ENCODE measurements at places on chromosomes 7 and 10. TPM values are rescaled to one million over a fixed set of nuclear protein-coding genes. Genes with fewer than 3 reads are reported as not detected.

- DNase-seq = no peak
Observed at GRCh38 chr7:158285383-158285770, 302.2 kb downstream of the PTPRN2 start.

DNA sequence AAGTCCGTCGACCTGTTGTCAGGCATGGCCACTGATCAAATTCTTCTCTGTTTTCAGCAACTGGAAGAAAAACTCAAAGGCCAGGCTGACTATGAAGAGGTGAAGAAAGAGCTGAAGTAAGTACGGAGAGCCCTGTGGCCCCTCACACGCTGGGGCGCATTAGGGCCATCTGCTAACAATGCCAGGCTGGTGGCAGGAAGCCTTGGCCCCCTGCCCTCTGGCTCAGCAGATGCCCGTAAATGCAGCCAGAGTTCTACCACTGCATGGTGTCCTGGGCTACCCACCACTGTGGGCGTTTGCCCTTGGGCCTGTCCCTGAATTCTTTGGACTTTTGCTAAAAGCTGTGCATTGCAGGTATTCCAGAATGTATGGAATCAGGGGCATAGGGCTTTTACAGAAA is 96.9 kb upstream of the SH2B2 start:
- DNase-seq = no peak

DNA sequence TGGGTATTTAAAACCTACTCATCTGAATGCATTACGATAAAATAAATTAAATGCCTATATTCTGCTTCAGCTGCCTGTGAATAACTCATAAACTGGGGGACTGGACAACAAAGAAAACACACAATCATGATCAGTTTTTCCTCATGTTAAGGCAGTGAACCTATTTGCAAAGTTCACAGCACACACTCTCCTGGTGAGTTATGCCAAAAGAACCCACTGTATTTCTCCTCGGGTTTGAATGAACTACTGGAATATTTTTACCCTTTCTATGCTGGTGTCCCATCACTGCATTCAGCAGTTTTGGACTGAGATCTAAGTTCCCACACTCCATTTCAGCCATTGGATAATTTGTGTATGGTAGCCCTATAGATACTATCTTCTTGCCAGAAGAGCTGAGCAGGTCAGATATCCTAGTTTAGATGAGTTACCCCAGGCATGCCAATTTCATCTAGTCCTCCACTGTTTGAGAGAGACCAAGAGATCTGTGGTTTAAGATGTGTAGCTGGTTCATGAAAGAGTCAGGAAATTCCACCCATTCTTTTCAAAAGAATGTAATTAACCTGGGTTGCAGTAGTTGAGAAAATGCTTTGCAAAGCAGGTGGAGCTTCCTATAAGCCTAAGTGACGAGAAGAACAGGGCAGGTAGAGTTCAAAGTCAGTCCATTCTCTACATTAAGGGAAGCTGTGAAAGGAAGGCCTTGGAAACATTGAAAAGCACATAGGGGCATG is 101.7 kb downstream of the PLXDC2 start:
- DNase-seq = no peak

OGDHL gene
- not detected for total RNA-seq

DNA sequence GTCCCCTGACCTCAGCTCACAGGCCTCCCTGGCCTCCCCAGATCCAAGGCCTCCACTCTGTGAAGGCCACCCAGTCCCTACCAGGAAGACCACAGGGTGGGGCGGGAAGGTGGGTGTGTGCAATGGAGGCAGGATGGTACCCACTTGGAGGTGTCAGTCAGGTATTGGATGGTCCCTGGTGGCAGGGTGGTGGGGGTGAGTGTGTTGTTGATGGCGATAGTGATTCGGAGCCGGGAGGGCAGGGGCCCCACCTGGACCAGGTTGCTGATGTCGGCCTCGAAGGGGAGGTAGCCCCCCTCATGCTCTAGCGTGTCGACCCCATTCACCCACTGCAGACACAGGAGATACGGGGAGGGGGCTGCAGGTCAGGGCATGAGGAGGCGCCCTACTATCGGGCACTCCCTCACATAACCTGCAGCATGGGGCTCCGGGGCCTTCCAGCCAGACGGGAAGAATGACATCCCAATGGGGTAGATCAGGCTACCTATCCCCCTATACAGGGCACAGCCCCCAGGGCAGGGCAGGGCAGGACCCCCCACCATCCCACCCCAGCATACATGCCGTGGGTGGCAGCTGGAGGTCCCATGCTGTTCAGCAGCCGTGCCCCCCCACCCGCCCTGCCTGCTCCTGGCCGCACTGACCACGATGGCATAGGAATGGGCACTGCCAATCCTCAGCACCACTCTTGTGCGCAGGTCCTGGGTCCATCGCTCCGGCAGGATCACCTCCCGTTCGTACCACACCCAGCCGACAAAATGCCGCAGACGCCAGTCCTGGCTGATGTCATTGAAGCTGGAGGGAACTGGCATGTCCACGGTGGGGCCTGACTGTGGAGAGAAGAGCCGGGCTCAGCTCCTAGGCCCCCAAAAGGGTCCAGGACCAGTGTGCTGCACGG is 2.2 kb downstream of the GUSB start:
- DNase-seq = no peak

DNA sequence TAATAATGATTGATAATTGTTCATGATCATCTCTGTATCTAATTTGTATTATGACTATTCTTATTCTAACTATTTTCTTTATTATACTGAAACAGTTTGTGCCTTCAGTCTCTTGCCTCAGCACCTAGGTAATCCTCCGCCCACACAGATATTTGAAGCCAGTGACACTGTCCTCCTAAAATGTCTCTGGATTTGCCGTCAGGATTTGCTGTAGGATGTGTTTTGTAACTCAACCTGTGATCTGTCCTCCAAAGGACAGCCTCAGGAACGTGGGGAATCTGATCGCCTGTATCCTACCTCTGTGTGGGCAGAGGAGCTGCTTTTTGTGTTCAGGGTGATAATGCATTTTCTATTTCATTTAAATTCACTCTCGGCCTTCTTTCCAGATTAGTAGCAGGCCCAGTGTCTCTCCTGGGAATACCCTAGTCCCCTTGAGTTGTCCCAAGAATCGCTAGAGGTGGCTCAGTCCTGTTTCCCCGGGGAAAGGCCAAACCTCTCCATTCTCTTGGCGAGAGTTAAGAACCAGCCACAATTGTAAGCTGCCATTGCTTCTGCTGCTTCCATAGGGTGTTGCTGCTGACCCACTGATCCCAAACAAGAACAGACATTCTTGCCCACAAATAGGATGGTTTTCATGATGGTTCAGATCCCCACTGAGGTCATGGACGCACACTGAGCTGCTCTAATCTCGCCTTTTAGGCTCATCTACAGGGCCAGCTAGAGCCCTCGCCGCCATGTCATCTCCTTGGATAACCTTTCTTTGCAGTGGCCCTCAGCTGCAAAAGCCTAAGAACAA is 136.2 kb upstream of the KCNMA1 start:
- no peak for DNase-seq

LOXL4 gene
- total RNA-seq = 0.55 TPM

PILRA gene
- total RNA-seq = 0.18 TPM

PRLHR gene
- total RNA-seq = not detected

UCN3 gene
- not detected for total RNA-seq

MACC1 gene
- total RNA-seq = not detected

DNA sequence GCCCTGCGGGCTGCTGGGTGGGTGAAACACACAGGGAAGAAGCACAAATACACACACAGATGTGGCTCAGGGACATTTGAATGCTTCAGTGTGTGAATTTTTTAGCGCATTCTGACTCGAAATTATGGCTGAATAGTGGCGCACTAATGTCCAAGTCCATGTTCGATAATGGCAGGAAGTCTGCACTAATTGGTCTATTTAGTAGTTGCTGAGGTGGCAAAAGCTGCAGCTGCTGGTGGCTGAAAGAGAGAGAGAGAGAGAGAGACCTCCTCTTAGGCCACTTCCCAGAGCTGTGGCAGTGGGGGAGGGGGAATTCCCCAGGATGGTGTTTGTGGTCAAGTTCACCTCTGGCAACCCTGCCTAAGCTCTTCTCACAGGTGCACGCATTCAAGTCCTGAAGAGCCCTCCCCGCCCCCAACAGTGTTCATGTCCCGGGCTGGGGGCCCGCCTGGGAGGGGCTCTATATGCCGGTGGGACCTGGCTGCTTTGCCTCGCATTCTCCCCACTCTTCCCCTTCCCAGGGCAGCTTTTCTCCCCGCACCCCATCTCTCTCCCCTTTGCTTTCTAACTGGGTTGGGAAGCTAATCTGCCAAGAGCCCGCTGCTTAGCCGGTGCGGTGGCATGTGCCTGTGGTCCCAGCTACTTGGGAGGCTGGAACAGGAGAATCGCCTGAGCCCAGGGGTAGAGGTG is 6.0 kb upstream of the MNX1 start:
- DNase-seq = no peak

DNA sequence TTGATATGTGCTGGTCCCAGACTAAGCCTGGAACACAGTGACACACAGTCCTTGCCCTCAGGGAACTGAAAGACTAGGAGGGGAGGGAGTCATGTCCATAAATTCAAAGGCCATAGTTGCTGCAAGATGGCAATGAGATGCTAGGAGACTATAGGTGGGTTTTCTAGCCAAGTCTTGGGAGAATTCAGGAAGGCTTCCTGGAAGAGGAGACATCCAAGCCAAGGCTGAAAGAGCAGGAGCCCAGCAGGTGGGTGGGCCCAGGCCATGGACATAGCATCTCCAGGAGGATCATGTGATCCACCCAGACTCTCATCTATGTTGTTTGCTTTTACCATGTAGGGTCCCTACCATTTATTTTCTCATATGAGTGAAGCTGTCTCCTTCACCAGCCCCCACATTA is 335.1 kb downstream of the DPP6 start:
- no peak for DNase-seq

DNA sequence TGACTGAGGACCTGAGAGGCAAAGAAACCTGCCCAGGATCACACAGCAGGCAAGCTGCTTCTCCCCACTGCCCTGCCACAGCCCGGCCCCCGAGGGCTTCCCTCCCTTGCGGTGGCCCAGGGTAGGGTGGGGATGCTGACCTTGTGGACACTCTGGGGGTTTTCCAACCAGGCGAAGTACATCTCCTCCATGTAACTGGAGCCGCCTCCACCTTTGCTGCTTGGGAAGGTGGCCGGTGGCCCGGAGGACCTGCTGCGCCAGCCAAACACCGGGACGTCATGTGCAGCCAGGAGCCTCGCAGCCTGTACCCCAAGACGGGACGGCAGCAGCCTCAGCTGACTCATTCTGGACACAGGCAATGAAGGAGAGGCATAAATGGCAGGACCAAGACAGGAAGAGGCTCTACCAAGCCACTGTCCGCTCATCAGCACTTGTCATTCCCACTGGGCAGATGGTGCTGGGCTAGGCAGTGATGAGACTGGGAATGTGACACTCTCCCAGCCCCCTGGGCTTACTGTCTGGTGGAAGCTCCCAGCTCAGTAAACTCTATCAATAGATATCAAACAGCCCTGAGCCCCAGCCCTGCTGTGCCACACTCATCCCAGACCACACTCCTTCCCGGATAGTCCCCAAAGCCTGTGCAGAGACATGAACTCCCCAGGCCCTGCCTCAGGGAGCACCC is 3.7 kb downstream of the OGDHL start:
- no peak for DNase-seq

- DNase-seq = no peak
Observed at GRCh38 chr7:365593-365992, 75.6 kb downstream of the FOXL3 start.

C10orf62 gene
- total RNA-seq = not detected

DNA sequence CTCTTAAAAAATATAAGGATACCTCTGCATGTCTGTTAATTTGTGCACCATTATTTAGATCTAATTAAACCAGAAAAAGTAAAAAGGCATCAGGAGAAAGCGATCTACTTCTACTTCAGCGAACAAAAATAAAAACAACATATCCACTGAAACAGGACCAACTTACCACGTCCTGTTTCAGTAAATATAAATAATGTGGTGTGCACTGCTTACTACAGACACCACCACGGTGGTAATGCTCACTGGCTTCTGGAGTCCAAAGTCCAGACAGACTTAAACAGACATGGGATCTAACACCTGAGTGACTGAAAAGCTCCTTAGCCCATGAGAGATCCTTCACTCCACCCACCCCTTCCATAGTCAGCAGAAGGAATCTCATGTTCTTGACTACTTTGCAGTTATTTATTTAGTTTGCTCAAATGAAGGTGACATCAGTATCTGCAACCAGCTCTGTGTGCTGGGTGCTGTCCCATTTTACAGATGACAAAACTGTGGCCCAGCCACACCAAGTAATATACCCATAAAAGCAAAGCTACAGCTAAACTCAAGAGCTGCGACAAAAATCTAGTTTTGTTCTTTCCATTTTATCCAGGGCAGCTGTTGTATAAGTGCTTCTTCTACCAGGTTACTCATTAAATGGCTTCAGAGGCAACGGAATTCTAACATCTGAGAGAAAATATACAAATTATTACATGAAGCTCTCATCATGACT is 62.1 kb upstream of the NCAPG2 start:
- DNase-seq = no peak

MACROH2A2 gene
- 45.5 TPM for total RNA-seq

PPP1R3A gene
- total RNA-seq = not detected

DNA sequence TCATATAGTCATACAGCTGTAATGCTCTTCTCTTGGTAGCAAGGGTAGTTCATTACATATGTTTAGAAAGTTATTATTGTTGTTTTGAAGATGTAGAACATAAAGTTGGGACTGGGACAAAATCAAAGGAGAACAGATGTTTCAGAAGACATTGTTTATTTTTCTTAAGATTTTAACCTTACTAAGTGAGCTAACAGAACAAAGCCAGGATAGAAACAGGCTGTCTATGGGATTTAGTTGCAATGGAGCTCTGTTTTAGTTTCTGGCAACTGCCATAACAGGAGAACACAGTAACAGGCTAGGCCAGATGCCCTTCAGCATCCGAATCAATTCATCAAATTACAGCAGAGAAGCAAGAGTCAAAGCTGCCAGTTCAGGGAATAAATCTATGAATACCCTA is 382.4 kb downstream of the ARL4A start:
- DNase-seq = no peak

GRCh38 chr10:110340816-110341215 is 36.1 kb upstream of the SMNDC1 start:
- DNase-seq = no peak

- DNase-seq = no peak
Observed at GRCh38 chr10:101000127-101000914, 713 bp downstream of the LZTS2 start.

GRCh38 chr7:12557282-12557681 is 13.2 kb upstream of the SCIN start:
- no peak for DNase-seq
